ENCODE measurements at places on chromosomes 13 and 19.

DNA sequence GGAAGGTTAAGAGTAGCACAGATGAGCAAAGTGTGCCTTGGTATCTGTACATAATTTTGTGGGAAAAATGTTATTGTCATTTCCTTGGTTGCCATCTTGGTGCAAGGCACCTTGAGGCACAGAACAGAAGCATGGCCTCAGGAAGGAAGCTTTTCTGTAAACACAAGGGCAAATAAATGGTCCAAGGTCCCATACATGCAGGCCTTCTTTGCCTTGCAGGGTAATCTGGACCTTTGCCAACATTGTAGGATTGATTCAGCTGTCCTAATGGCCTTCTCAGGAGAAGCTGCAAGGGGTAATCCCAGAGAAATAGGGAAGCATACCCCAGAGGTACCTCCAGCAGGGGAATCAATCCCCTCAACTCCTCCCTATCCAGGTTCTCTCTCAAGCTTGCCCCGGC, 9.0 kb upstream of the MLLT1 start:
- DNase-seq, result no peak

GRCh38 chr19:19403373-19403901, 2.0 kb upstream of the GATAD2A start:
- DNase-seq, result no peak

DNA sequence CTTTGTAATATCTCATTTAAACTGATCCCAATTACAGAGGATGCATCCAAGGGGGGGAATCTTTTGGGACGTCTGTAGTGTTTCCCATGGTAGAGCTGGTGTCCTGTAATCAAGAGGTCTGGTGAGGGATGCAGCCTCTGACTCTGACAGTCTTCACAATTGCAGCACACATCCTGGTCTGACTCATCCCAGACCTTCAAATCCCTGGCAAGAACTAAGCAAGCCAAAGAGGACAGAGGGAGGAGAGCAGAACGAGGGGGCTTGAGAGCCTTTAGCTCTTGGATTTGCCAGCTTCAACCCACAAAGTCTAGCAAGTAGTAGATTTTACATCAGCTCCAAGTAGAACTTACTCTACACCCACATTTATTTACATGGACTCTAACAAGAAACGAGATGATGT, 17.3 kb upstream of the FCGBP start:
- no peak for DNase-seq

GRCh38 chr13:99659226-99659625, 158.0 kb downstream of the TM9SF2 start:
- no peak for DNase-seq

GRCh38 chr19:43078311-43078710, 4.2 kb downstream of the PSG2 start:
- DNase-seq, result no peak

- DNase-seq, result no peak
Measured at GRCh38 chr13:98847780-98848179, 95.3 kb upstream of the SLC15A1 start.

DNA sequence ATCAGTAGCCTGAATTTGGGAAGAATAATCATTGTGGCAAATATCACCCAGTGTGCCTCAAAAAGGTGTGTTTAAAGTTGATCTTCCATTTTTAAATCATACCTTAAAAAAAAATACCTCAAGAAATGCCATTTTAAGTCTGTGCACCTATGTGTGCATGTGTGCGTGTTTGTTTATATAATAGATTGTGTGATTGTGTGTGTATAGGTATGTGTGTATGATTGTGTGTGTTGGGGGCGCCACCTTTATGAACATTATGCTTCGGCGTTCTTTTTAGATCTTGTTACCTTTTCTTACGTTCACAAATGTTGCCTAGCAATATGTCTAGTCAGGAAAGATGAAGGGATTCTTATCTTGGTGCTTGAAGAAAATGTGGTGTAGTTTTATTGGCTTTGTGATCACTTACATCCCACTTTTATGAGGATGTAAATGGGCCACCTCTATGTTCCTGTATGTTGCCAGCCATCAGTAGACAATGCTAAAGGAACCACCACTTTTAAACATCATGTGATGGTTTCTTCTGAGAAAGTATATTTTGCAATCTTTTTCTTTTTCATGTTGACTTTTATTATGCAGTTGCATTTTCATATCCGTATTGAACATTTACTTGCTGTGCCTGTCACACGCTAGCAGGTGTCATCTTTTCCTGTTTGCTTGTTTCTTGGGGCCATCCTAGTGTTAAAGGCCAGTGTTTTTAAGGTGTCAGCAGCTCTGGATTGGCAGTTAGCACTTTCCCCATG, 2.2 kb upstream of the IRS2 start:
- no peak for DNase-seq

DNA sequence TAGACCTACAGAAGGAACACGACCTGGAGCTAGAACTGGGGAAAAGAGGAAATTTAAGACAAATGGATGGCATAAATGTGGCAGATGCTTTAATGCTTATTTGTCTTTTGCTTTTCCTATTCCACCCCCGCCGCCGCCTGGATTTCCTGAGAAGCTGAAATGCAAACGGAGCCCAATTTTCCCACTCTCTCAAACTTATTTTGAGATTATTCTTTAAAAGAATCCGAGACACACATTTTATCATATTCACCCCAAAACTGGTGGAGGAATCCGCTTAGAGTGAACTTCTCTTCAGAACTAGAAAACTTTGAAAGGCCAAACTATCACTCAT, 5.8 kb downstream of the POU4F1 start:
- DNase-seq, result no peak

GRCh38 chr13:68808456-68808855, 1299.2 kb upstream of the ATXN8OS start:
- no peak for DNase-seq

GRCh38 chr19:3823350-3823713, 37.2 kb upstream of the MATK start:
- no peak for DNase-seq

DNA sequence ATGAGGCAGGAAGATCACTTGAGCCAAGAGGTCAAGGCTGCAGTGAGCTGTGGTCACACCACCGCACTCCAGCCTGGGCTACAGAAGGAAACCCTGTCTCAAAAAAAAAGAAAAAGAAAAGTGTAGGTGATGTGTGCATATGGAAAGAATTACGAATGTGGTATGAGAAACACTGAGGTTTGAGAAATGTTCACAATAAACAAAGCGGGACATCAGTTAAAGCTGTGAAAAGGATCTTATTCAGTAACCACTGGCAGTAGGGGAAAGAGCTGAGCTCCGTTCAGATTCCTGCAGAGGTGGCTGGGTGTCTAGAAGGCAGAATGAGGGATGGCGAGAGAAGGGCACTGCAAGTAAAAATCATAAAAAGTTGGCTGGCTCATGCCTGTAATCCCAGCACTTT, 4.1 kb upstream of the IGSF23 start:
- DNase-seq, result no peak
